ENCODE measurements at places on chromosomes 1 and 21.

- no peak for DNase-seq
Observed at GRCh38 chr1:100526894-100527293, 11.0 kb upstream of the GPR88 start.

DNA sequence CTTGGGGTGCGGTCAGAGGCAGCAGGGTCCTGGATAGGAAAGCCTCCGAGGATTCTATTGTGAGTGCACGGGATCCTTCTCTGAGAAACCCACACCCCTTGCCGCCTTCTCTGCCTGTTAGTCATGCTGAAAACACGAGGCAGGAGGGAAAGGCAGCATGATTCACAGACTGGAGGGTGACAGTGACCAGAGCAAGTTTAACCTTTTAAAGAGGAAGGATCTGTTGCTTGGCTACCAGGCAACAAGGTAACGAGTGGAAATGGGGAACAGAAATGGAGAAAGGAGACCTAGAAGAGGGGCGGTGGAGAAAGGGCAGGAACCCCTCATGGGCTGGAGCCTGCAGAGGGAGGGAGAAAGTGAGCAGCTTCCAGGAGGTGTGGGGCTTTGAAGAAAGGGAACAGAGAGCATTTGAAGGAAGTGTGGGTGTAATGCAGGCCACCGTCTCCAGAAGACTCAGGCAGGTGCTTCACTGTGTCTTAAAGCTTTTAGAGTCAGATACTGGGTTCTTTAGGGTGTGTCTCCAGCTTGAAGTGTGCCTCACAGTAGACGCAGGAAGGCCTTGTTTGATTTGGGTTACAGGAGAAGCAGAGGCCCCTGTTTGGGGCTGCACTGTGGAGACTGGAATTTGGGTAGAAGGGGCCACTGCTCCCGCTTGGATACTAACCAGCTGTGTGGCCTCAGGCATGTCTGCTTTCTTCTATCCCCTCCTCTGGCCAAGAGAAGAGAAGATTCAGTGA lies 19.1 kb downstream of the OPTC start:
- no peak for DNase-seq

GRCh38 chr1:199297174-199297573 lies 658.3 kb downstream of the PTPRC start:
- no peak for DNase-seq

- no peak for DNase-seq
Observed at GRCh38 chr1:116578581-116578980, 7.8 kb upstream of the CD58 start.

- DNase-seq, result no peak
Observed at GRCh38 chr1:197218857-197219256, 49.2 kb upstream of the CRB1 start.

GRCh38 chr1:1510912-1511532 lies 940 bp upstream of the ATAD3A start:
- DNase-seq, result no peak

- no peak for DNase-seq
Observed at GRCh38 chr21:43323244-43324005, 103.5 kb downstream of the SIK1 start.

GRCh38 chr1:62321446-62321845 lies 2.2 kb upstream of the KANK4 start:
- DNase-seq, result no peak

DNA sequence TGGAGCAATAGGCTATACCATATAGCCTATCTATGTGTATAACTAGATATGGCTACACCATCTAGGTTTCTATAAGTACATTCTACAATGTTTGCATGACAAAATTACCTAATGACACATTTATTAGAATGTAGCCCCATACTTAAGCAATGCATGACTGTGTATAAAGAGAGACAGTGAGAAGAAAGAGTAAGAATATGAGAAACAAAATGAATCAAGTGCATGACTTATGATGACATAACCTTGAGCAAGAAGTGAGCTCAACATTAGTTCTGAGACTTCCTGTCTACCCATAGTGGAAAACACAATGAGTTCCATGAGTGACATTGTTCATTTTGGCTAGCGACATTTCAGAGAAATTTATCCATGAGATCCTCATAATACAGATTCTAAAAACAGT lies 10.1 kb downstream of the SLC44A5 start:
- no peak for DNase-seq

DNA sequence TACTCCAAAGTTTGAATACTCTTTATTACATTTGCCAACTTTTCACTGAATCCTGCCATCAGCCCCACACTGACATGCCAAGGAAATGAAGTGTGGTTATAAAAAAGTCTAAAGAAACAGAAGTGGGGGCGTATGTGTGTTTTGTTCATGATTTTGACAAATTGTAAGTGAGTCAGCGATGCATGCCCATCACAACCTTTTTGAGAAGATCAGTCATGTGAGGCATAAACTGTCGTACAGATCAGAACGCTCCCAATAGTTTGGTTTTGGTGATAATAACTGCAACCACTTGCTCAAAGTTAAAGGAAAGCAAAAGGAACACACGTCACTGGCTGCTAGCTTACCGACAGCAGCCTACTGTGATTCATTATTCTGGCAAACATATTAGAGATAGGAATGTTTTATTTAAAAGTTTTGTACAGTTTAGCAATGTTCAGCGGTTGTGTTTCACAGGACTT lies 95.6 kb downstream of the RGS2 start:
- DNase-seq, result no peak

DNA sequence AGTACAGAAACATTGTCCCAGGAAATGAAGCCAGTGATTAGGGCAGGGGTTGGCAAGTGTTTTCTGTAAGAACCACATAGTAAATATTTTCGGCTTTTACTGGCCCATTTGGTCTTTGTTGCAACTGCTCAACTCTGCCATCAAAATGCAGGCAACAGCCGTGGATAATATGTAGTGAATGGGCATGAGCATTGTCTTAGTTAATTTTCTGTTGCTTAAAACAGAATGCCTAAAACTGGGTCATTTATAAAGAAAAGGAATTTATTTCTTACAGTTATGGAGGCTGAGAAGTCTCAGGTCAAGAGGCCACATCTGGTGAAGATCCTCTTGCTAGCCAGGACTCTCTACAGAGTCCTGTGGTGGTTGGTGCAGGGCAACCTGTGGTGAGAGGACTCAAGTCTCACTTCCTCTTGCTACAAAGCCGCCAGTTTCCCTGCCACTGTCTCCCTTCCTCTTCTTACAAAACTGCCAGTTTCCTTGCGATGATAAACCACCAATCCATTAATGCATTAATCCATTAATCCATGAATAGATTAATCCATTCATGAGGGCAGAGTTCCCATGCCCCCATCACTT lies 166.4 kb downstream of the PSMG1 start:
- DNase-seq, result no peak

GRCh38 chr1:228074954-228075730 lies 7.4 kb upstream of the ARF1 start:
- DNase-seq, result no peak

GRCh38 chr1:193747579-193747978 lies 561.2 kb upstream of the B3GALT2 start:
- no peak for DNase-seq

DNA sequence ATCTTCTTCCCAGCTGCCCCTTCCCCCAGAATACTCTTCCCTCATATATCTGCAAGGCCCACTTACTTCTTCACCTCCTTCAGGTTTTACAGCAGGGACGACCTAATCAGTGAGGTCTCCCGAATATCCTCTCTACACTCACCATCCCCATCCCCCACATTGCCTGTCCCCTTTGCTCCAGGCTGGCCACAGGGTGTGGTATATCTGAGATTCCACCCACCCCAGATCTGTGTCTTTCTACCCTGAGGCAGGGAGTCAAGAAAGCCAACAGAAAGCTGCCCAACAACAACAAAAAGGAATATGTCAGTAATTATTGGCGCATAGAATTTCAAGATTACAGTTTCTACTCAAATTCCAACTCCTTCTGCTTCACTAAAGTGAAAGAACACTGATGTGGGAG lies 30.0 kb upstream of the OPRD1 start:
- no peak for DNase-seq
